ENCODE measurements at places on chromosomes 7 and 10.

DNA sequence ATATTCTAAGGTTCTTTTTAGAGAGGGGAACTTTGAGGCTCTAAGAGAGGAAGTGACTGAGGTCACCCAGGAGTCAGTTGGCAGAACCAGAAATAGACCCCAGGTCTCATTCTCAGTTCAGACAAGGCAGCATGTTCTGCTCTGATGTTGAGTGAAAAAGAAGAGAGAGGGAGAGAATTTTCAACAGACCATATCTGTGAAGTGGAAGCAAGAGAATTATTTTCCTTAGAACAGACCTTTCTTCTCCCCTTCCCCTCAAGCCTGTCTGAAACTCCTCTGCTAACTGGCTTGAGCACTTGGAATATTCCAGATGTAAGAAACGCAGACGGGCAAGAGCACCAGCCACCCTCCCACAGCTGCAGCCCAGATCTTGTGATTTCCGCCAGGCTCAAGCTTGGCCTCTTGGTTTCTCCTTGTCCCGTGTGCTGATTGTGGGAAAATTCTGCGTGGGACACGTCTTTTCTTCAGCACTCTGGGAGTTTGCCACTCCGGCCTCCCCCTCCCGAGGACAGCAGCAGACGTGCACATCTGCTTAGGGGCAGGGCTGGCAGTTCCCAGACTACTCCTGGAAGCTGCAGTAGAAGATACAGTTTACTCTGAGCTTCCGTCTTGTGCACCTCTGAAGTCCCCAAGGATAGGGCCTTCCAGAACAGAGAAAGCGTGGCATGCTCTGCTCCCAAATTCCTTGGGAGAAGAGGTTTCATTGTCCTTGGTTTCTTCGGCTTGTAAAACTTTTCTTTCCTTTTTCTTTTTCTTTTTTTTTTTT lies 22.7 kb upstream of the IKZF1 start:
- DNase-seq = no peak
- no peaks in the 10 kb centered on the region for H3K27me3 ChIP-seq
- H3K4me1 ChIP-seq = peaks cover 45% of the 10 kb centered on the region

- DNase-seq = no peak
- peaks cover 54% of the 10 kb centered on the region for H3K36me3 ChIP-seq
- H3K4me3 ChIP-seq = no peak overlapping the region
- H3K27ac ChIP-seq = no peak overlapping the region
- H3K27me3 ChIP-seq = no peaks in the 10 kb centered on the region
Measured at GRCh38 chr7:17329440-17329839, 31.0 kb downstream of the AHR start.

DNA sequence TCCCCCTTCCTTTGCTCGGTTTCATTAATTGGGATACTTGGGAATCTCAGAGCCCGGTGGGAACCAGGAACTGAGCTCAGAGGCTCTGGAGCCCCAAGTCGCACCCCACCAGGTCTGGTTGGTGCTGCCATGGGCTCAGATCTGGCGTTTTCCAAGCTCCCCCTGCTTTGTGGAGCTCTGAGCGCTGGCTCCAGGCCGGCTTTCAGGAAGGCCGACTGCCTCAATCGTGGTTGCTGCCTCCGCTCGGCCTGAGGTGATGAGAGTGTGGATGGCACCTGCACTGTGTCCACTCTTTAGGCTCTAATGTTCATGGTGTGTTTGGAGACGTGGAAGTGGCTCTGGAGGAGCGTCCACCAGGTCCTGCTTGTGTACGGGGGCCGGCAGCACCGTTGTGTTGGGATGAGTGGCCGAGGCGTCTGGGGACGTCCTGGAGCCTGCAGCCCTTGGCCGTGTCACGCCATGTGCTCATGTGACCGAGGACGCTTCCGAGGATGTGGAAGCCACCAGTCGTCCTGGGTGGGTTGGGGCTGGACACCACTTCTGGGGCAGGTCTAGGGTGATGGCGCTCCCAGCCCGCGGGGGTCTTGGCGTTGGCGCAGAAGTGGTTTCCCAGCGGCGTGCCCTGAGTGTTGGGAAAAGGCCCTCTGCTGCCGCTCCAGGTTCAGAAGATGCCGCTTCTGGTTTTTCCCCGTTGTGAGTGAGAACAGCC lies 8.2 kb downstream of the INPP5A start:
- H3K36me3 ChIP-seq = peaks cover 15% of the 10 kb centered on the region
- peaks cover 77% of the 10 kb centered on the region for H3K4me1 ChIP-seq
- no peak overlapping the region for H3K4me3 ChIP-seq
- peak overlapping the region; percentile 33 for H3K27ac ChIP-seq
- no peak for DNase-seq

GRCh38 chr7:36686499-36686898 lies 37.8 kb downstream of the AOAH start:
- H3K27ac ChIP-seq = no peak overlapping the region
- H3K4me1 ChIP-seq = peaks cover 24% of the 10 kb centered on the region
- DNase-seq = no peak
- H3K27me3 ChIP-seq = no peaks in the 10 kb centered on the region

All from activated naive CD4-positive, alpha-beta T cell treated with anti-CD3 and anti-CD28 coated beads, Interleukin-2, amount 10 ng/mL, durations not matched to agents 7 days and 5 days (primary cell).